NCI-H524 treated with DMSO at 0.1 percent for 48 hours (cell line): ENCODE measurements at places on chromosomes 2 and 18.

DNA sequence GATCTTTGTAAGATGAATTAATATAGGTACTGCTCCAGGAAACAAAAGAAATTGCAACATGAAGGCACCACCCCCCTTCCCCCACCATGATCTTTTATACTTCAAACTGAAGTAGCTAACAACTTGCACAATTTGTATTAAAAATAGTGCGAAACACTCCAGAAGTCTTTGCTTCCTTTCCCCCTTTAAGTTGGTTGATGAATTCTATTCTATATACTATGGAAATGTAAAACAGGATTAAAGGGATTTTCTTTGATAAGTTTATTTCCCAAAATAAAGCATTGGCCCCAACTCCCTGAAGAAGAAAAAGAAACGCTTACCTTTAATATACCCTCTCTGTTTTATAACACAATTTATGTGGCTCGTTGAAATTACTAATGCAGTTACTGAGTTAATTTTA is 227.1 kb downstream of the ARHGAP15 start:
- DNase-seq = no peak

GRCh38 chr2:212692466-212692865 is 153.9 kb upstream of the ERBB4 start:
- no peak for DNase-seq

GRCh38 chr2:48170281-48170680 is 264.0 kb upstream of the FBXO11 start:
- DNase-seq = no peak

- no peak for DNase-seq
These were observed 225.8 kb downstream of the PIEZO2 start for GRCh38 chr18:10923551-10924070.

DNA sequence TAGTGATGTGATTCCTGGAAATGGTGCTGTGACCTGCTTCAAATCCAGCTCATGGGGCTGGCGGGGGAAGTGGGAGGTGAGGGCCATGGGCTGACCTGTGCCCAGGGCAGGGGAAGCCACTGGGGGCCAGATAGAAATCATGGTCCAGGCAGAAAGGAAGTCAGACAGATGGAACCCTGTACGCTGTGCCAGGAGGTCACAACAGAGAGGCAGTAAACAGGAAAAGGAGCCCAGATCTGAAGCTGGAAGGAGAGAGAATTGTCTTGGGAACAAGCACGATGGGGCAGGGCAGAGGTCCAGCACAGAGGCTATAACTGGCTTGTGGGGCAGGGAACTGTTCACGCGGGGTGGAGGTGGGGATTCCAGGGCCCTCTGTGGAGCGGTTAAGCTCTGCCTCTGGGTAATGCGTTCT is 76.0 kb downstream of the RNF144A start:
- no peak for DNase-seq

- no peak for DNase-seq
These were observed 33.8 kb upstream of the ACYP2 start for GRCh38 chr2:54081574-54081973.

- DNase-seq = peak; percentile 5
These were observed 844.3 kb downstream of the MBD2 start for GRCh38 chr18:53380063-53380639.

GRCh38 chr2:227534714-227535113 is 62.8 kb downstream of the AGFG1 start:
- DNase-seq = no peak

GRCh38 chr18:50737127-50737526 is 82.7 kb downstream of the MRO start:
- no peak for DNase-seq

- DNase-seq = no peak
These were observed 200.9 kb upstream of the MEIS1 start for GRCh38 chr2:66233981-66234380.

DNA sequence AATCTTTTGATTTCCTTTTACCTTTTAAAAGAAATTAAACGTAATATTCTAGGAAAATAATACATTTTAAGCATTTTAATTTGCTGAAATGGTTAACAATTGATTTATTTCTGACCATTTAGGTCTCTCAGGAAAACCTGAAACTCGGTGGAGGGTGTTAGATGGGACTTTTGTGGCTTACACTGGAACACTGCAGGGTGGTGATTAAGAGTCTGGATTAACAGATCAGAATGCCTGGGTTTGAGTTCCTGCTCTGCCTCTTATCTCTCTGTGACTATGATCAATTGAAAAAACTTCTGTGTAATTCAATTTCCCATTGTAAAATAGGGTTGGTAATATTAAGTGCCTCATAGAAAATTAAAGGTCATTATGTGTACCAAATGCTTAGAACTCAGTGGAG is 168.7 kb downstream of the UBE2E3 start:
- no peak for DNase-seq

- no peak for DNase-seq
These were observed 11.4 kb upstream of the SLC35F6 start for GRCh38 chr2:26752656-26753055.

DNA sequence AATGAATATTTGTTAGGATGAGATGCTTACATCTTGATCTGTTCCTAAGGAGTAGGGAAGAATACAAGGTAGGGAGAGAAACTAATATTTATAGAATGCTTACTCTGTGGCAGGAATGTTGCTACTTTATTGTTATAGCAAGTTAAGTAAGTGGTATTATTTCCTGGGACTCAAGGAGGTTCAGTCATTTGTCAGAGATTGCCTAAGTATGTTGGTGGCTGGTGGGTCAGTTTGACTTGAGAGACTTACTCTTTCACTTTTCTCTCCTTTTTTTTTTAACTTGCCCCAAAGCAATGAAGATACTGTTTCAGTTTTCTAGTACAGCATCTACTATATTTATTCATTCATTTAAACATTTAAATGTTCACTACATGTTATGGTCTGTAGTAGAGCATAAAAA is 209.2 kb upstream of the STON1 start:
- DNase-seq = no peak

DNA sequence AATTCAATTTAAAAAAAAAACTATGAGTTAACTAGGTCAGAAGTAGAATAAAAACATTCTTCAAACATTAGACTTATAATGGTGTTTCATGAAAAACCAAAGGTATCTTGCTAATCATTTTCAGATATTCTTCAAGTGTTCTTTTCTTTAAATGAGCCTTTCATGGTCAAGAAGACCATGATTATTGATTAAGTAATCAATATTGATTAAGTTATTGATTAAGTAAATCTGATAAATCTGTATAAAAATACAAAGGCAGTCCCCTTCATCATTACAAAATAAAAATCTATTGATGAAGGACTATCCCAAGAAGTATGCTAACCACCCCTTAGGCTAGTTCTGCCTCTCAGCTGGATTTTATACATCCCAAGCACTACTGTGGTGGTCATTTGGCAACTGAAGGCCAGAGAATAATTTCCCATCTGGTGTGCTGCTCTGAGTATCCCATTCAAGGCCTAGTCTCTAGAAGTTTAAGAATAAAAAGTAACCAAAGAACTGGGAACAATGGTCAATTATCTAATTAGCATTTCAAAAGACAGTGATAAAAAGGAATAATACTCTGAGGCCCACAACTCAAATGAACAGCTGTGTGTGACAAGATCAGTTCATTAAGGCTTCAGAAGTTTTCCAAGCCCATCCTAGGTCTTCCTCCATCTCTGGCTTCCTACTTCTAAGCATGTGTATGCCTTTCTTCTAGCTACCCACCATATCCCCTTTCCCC is 63.5 kb downstream of the TCF4 start:
- DNase-seq = no peak
